CD4-positive, alpha-beta T cell treated with Interleukin-10 for 1 hour (primary cell): ENCODE measurements at places on chromosomes 12 and 14.

GRCh38 chr14:59215322-59215721, 26.9 kb downstream of the DAAM1 start:
- DNase-seq = no peak

- no peak for DNase-seq
Observed at GRCh38 chr14:20397511-20397910, 15.8 kb downstream of the TEP1 start.

- no peak for DNase-seq
Observed at GRCh38 chr14:68807148-68807600, 14.3 kb upstream of the ZFP36L1 start.

GRCh38 chr14:80523518-80524117, 312.3 kb upstream of the DIO2 start:
- no peak for DNase-seq

DNA sequence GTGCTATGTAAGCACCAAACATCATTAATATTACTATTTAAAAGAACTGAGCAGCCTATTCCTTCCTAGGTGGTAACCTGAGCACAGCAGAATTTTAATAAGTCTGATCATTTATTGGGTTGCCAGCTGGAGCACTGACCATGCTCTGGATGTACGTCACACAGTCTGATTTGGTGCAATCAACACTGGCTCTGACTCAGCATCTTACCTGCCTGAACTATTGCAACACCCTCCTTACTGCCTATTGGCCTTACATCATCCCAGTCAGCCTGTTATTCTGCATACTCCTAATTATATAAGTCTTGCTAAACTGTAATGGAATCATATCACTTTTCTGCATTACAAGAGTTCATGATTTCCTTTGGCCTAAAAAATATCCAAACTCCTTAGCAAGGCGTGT, 149.7 kb downstream of the PTPRO start:
- DNase-seq = no peak

- no peak for DNase-seq
Observed at GRCh38 chr12:49887536-49888401, 15.9 kb downstream of the FAIM2 start.

DNA sequence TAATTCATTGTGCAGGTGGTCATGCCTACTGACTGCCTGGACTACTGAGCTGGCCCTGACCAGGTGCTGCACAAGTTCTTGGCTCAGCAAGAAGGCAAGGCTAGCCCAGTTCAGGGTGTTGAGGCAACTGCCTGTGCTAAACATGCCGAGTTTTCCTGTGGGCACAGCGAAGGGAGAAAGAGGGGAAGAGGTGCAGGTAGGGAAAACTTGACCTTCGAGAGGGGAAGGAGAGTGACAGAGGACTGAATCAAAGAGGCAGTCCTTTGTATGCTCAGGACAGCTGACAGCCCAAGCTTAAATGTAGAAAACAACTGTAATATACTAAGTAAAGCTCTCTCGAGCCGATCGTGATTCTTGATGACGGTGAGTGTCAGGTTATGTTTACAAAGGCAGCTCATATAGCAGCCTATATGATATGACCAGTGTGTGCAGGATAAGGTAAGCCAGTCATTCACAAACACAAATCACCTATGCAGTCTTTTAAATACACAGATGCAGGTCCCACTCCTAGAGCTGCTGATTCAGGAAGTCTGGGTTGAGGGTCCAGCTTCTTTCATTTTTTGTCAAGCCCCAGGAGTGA, 2.6 kb downstream of the IRAK3 start:
- DNase-seq = no peak

DNA sequence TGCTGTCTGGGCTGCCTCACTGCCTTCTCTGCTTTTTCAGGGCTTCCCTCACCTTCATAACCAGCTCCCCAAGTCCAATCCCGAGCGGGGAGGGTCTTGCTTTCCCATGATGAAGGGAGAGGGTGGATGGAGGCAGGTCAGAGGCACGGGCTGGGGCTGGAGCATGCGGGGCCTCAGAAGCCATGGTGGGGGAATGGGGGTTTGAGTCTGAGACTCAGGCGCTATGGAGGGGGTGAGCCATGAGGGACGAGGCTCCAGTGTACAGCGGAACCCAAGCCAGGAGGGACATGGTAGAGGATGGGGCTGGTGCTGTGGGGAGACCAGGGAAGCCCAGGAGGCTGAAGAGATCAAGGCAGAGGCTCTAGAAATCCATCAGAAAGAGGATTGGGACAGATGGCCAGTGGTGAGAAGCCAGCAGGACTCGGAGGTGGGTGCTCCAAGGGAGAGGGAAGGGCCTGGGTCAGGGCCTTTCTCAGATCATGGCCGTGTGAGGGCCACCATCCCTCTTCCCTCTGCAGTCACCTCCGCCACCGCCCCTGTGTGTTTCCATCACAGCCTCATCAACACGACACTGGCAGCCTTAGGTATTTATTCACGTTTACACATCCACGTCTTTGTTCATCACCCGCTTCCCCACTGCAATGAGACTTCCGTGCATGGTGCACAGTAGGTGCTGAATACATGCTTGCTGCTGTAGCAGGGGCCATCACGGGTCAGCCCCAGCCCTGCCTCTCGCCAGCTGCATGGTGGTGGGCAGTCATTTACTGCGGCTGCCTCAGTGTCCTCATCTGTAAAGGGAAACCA, 144.7 kb downstream of the ADGRD1 start:
- no peak for DNase-seq

DNA sequence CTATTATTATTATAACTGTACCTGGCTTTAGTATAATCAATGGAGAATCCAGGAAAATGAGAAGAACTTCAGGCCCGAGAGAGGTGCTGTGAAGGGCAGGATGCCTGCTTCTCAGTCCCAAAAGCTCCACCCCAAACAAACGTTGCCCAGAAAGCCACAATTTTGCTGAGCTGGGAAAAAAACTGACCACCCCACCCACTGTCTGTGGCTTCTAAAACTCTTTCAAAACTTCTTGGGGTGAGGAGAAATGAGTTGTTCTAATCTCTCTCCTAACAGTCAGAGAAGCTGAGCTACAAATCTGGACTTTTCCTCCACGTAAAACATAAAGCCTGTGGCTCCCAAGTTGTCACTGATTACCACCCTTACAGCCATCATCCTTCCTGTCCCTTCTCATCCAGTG, 13.4 kb downstream of the VDR start:
- DNase-seq = no peak

DNA sequence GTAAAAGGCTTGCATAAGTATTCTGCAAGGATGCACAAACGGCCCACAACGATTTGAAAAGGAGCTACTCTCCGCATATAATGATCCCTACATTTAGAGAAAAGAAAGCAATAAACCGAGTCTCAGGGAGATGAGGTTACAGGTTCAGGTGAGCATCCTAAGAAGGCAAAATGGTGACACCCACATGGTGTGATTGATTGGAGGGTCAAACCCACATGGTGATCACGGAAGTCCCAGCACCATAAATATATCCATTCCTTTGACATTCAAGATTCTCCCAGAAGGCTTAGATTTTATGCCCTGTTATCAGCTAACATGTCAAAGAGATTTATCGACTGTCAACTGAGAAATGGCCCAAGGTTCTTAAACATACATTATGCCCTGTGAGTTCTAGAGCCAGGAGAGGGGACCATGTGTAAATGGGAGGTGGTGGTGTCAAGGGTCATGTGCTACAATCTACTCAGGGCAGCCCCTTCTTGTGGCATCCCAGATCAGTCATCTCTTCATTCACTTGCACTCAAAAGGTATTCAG, 282.2 kb downstream of the EMP1 start:
- no peak for DNase-seq

DNA sequence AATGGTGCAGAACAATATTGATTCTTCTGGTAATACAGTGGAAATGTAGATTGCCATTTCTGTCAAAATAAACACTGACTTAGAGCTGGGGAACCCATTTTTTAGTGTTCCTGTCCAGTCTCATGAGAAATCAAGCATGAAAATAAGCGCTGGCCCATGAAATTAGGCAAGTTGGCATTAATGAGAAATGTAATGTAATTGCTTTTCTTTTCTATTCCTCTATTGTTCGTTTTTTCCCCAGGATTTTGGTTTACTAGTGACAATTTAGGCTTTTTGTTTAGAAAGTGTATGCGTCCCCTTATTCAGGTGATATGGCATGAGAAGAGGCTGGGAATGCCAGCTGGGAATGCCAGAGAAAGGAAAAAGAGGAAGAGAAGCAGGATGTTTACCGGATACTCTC, 64.4 kb upstream of the KICS2 start:
- DNase-seq = no peak

DNA sequence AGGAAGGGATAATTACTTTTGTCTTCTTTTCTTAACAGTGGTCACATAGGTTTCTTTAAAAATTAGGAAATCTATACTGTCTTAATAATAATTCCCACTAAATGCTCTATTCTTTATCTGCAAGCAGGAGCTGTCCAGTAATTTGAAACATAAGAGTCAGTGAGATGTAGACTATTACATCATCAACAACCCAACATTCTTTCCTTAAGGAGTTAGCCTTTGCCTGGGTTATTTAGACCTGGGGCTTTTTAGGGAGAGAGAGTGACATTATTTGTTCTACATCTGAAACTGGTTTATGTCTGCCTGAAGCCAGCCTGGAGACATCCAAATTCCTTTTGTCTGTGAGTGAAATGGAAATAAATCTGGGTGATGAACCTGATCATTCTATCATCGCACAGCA, 294.4 kb downstream of the TMTC2 start:
- DNase-seq = no peak

GRCh38 chr12:25707056-25707455, 154.0 kb upstream of the LMNTD1 start:
- no peak for DNase-seq

GRCh38 chr12:95204141-95204866, 13.0 kb downstream of the FGD6 start:
- DNase-seq = no peak

- DNase-seq = no peak
Observed at GRCh38 chr12:88993651-88994050, 358.6 kb downstream of the DUSP6 start.

DNA sequence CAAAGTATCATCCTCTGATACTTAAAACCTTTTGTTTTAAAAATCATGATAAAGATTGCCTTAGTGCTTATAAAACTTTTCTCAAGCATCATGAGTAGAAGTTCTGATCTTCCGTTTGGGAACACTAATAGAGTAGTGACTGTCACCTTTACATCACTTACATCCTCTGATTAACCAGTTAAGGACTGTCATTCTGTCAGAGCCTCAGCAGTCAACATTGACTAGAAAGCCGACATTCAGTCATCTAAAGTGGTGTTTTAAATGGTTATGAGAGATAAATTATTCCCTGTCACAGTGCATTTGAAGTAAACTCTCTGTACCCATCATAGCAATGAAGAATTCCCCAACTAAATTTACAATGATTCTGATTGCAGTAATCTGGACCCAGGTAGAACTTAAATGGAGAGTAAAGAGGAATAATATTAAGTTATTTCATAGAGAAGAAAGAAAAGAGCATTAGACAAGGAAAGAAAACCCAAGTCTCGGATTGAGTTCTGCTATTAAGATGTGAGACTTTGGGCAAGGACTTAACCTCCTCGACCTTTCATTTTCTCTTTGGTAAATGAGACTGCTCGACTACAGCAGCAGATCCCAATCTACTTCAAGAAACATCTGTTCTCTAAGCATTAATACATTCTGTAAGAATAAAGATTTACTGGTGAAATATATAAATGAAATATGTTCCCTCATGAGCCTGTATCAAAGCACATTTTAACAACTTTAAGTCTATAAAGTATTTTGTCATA, 563.9 kb upstream of the LMO3 start:
- DNase-seq = no peak

GRCh38 chr14:104749111-104749649, 3.8 kb upstream of the SIVA1 start:
- no peak for DNase-seq

- no peak for DNase-seq
Observed at GRCh38 chr14:73859145-73859544, 7.5 kb downstream of the PTGR2 start.

DNA sequence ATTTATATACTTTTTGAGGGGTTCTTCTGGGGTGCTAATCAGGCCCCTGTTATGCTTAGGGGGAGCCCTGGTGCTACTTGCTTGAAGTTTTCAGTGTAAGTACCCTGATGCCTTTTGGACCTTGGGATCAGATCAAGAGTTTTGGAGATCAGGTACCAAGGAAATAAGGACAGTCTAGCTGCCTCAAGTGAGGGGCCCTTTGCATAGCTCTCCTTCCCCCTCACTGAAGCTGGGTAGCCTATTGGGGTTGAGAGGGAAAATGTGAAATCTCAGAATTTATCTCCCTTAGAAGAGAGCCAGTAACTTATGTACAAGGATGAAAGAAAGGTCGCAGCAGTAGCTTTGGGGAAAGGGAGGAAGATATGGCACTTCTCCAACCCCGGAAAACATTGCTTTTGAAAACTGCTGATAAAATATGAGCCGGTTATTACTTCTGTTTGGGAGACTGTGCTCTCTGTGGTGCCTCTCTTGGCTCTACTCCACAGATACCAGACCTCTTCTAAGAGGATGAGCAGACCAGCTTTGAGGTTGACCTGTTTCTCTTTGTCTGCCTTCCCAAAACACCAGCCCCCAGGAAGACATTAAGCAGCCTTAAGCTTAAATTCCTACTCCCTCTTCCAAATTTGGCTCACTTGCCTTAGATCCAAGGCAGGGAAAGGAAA, 8.8 kb upstream of the AMHR2 start:
- DNase-seq = no peak

GRCh38 chr12:71536279-71536938, 96.8 kb downstream of the LGR5 start:
- no peak for DNase-seq

GRCh38 chr14:96501740-96502620, at the start of gene PAPOLA:
TSS of gene PAPOLA (plus strand) at chr14:96502382. CDS start at chr14:96502593, 211 bp downstream.
- DNase-seq = peak; percentile 96

DNA sequence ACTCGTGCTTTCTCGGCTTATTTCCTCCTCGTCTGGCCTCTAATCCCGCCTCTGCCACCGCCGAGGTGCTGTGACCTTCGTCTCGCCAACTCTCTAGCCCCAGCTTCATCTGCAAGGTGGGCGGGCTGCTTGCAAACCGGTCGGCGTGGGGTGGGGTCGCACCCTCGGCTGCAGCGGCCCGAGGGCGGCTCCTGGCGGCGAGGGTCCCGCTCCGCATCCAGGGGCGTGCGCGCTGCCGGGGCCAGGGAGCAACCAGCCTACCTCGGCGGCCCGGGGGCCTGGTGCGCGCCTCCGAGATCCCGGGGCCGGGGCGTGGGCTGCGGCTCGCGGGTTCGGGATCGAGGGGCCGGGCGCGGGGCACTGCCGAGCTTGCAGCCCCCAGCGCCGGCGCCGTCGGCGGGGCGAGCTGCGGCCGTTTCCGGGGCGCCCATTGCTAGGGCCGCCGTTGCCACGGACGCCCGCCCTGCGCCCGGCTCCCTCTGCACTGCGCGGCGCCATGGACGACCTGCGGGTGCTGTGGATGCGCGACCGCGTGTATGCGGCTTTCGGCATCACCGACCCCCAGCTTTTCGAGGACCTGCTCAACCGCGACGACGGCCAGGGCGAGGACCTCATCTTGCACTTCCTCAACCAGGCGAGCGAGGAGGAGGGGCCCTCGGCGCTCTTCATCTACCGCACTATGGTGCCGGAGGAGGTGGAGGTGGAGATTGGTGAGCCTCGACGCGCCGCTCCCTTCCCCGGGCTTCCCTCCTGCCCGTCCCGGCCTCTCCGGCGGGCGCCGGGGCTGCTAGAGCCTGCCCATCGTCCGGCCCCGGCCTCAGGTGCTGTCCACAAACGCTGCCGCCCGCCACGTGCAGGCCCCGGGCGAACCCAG, at the start of gene DNAH10:
Gene DNAH10, plus strand, starts transcription at position 461 of the 874 bp plus-strand sequence. Its CDS starts 36 bp downstream, at position 497.
- peak; percentile 23 for DNase-seq

GRCh38 chr12:10735428-10735827, 12.3 kb upstream of the YBX3 start:
- DNase-seq = no peak
